M059J (cell line): ENCODE measurements at places on chromosomes 6 and 20.

DNA sequence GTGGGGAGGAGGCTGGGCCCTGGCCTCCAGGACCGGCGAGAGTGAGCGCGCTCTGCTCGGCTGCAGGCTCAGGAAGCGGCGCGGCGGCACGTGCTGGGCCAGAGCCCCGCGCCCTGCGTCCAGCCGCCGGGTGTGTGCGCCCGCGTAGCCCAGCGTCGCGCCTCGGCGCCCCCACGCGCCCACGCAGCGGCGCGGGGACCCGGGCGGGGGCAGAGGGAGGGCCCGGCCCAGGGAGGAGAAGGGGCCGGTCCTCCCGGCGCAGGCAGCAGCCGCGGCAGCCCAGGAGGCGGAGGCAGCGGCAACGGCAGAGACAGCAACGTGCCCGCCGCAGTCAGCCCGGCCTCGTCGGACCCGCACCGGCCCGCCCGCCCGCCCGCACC is at the start of gene EYA2:
Gene EYA2, plus strand, starts transcription at position 265 of the 380 bp plus-strand sequence. CDS start 95,168 bp downstream, outside the sequence.
- DNase-seq = no peak

DNA sequence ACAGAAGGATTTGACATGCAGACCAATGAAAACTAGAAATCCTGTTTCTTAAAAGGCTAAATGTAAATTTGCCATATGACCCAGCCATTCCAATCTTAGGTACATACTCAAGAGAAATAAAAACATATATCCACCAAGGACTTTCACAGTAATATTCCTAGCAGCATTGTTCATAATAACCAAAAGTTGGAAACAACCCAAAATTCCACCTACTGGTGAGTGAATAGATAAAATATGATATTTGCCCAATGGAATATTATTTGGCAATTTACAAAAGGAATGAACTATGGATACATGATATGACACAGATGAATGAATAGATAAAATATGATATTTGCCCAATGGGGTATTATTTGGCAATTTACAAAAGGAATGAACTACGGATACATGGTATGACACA is 22.7 kb downstream of the MTCL3 start:
- no peak for DNase-seq

GRCh38 chr20:15618912-15619311 is 954.3 kb downstream of the KIF16B start:
- DNase-seq = peak; percentile 92

- no peak for DNase-seq
Measured at GRCh38 chr6:44257753-44258324, 511 bp upstream of the SLC35B2 start.

GRCh38 chr6:6557886-6558285 is 30.6 kb upstream of the LY86 start:
- DNase-seq = no peak

- DNase-seq = no peak
Measured at GRCh38 chr6:8137529-8137939, 35.2 kb upstream of the EEF1E1 start.

GRCh38 chr20:29349836-29350235 is 1907.6 kb upstream of the DEFB115 start:
- no peak for DNase-seq

GRCh38 chr20:48163505-48163904 is 378.2 kb upstream of the SULF2 start:
- DNase-seq = peak; percentile 30

- peak; percentile 81 for DNase-seq
Measured at GRCh38 chr6:17178754-17179529, 77.1 kb downstream of the STMND1 start.

- no peak for DNase-seq
Measured at GRCh38 chr20:50487397-50487796, 22.8 kb upstream of the PTPN1 start.

- no peak for DNase-seq
Measured at GRCh38 chr20:63416631-63417030, 55.5 kb upstream of the CHRNA4 start.

DNA sequence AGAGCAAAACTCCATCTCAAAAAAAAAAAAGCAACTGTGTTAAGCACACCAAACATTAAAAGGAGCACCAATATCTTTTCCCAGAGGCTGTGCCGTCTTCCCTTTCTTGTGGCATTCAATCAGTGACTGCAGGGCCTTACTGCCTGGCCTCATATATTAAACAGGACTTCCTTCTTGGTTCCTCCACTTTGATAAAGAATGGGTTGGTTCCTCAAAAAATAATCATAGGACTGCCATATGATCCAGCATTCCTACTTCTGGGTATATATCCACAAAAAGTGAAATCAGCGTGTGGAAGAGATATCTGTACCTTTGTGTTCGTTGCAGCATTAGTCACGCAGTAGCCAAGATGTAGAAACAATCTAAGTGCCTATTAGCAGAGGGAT is 40.3 kb upstream of the GFOD1 start:
- DNase-seq = no peak

GRCh38 chr6:89776583-89777233 is 42.9 kb downstream of the MDN1 start:
- peak; percentile 5 for DNase-seq

- no peak for DNase-seq
Measured at GRCh38 chr6:167919349-167919748, 78.1 kb upstream of the KIF25 start.

DNA sequence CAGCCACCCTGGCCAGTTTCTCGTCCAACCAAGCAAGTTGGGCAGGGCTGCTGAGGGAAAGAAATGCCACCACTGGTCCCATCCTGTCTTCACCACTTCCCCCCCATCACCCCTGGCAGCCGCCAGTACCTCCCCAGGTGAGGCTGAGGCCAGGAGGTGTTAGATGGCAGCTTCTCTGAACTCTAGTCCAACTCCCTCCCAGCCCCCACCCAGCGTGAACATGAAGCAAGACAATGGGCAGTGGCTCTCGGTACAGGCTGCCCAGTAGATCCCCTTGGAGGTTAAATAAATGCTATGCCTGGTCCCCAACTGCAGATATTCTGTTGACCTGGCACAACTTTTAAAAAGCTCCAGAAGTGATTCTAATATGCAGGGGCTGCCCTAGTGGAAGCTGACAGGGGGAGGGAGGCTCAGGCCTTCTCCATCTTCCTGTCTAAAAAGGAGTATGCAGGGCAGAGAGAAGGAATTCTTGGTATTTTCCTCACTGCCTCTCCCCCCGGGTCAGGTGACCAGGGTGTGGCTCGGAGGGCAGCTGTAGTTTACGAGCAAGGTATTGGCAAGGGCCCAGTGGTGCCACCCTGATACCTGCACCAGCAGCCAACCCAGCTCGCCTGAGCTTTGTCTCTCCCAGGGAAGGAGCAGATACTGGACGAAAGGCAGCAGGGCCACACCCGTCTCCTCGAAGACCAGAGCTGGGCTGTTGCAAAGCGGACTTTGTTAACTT is 25.7 kb downstream of the KCNK5 start:
- DNase-seq = no peak

- peak; percentile 51 for DNase-seq
Measured at GRCh38 chr6:10763006-10763405, 15.4 kb downstream of the TMEM14B start.

- DNase-seq = peak; percentile 6
Measured at GRCh38 chr20:7496394-7496991, 443.8 kb downstream of the HAO1 start.

DNA sequence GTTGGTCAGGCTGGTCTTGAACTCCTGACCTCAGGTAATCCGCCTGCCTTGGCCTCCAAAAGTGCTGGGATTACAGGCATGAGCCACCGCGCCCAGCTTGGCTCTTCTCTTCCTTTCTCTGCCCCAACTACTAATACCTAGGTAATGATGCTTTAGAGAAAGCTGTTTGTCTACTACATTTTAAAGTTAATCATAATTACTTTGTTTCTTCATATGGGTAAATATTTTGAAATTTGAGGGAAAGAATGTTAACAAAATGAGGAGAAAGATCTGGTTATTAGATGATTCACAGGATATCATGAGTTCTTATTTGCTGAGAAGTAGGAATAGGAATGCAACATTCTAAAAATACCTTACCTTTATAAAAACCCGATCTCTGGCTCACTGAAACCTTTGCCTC is 18.4 kb upstream of the PTPRK start:
- peak; percentile 72 for DNase-seq

GRCh38 chr6:128368213-128368944 is 152.0 kb downstream of the PTPRK start:
- DNase-seq = peak; percentile 73

GRCh38 chr20:60238992-60239660 is 280.9 kb downstream of the CDH26 start:
- peak; percentile 21 for DNase-seq

DNA sequence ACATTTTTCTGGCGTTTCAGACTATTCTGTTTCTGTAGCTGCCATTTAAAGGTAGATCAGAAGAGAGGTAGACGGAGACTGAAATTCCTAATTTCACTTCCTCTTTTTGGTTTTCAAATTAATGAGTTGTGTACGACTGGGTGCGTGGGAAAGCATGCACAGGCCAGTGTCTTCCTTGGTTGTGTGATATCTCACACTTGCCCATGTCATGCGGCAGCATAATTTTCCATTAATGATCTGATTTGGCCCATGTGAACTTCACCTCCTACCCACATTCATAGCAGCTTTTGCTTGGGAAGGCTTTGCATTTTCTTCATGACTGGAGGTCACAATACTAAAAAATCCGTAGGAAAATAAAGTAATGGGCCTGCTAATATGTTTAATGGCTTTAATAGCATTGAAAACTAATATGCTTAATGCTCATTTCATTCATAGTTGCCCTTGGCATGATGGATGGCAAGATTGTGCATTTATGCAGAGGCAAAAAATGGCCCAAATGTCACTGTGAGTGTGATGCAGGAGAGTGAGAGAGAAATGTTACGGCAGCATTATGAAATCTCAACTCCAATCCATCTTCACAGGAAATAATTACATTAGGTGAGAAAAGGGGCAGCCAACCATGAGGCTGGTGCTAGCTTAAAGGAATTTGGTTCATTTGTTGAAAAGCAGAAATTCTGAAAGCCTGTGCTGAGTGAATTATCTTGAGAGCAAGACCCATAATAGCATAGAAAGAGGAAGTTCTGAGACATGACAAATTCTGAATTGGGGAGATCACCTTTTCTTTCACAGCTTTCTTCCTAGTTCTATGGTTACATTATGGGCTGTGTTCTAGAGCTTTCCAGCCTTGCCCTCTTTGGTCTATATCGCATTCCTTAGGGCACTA is 69.0 kb upstream of the UST start:
- DNase-seq = no peak

DNA sequence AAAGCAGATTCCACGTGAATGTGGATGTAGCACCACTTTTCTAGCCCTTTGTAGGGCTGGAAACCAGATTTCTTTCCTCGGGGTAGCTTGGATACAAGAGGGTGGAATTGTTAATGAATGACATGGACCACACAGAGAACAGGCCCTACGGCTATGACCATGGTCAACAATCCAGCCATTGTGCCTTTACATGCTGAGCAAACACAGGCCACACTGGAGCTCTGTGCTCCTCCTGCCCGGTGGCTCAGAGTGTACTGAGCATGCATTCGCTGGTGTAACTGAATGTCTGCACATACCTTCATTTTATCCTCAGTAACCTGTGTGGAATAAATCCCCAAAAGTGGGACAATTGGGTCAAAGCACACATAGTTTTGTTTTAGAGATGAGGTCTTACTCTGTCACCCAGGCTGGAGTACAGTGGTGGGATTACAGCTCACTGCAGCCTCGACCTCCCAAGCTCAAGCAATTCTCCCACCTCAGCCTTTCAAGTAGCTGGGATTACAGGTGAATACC is 32.8 kb downstream of the LRP11 start:
- DNase-seq = no peak

DNA sequence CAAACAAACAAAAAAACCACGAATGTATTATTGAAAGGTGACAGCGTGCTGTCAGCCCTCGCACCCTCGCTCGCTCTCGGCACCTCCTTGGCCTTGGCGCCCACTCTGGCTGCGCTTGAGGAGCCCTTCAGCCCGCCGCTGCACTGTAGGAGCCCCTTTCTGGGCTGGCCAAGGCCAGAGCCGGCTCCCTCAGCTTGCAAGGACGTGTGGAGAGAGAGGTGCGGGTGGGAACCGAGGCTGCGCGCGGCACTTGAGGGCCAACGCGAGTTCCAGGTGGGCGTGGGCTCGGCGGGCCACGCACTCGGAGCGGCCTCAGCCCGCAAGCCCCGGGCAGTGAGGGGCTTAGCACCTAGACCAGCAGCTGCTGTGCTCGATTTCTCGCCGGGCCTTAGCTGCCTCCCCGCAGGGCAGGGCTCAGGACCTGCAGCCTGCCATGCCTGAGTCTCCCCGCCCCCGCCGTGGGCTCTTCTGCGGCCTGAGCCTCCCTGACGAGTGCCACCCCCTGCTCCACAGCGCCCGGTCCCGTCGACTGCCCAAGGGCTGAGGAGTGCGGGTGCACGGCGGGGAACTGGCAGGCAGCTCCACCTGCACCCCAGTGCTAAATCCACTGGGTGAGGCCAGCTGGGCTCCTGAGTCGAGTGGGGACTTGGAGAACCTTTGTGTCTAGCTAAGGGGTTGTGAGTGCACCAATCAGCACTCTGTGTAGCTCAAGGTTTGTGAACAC is 20.9 kb upstream of the MBOAT1 start:
- DNase-seq = no peak

DNA sequence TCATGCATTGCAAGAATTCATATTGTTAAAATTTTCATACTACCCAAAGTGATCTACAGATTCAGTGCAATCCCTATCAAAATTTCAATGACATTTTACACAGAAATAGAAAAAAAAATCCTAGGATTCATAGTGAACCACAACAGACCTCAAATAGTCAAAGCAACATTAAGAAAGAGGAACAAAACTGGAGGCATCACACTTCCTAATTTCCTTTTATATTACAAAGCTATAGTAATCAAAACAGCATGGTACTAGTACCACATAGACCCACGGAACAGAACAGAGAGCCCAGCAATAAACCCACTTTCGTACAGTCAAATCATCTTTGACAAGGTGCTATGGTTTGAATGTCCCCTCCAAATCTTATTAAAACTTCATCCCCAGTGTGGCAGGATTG is 39.7 kb downstream of the NTSR1 start:
- DNase-seq = no peak

DNA sequence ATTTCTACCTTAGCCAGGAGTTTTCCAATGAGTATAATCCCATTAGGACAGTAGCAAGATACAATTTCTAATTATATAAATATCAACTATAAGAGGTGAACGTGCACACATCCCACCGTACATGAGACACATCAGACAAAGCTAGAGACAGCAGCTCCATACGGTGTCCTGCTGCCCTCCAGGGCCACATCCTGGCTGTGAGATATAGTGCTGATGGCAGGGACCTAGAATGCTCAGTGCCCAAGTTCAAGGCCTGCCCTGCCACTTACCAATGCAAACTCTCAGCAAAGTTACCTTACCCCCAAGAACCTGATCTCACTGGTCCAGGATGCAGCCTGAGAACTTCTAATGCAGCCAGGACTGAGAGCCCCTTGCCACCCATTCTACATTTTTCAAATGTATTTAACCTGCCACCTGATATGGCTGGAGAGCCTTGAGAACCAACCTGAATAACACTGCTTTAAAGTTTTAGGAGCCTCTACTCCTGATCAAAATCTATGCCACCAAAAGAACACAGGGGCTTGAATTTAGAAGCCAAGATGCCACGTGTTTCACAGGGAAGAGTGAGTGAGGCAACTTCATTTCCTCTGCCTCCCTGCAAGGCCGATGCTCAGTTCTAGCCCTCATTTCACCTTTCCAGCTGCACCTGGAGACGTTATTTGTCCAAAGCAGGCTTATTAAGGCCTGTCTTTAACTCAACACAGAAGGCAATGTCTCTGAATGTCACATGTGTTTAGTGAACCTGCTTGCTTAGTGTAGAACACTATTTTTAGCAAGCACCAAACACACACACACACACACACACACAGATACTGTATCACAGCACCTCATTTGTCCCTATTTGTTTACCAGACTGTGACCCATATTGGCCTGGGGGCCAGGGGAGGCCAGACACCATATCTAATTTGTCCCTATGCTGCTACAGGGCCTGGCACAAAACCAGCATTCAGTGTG is 6.1 kb downstream of the NFATC2 start:
- no peak for DNase-seq
